ENCODE measurements at places on chromosomes 3 and 15. TPM values are rescaled to one million over a fixed set of nuclear protein-coding genes. Genes with fewer than 3 reads are reported as not detected.

CNTN4 gene
- total RNA-seq = not detected

FEZF2 gene
- total RNA-seq = not detected

APBA2 gene
- total RNA-seq = 30.1 TPM

SLC7A14 gene
- 2.4 TPM for total RNA-seq

TSPAN3 gene
- 261 TPM for total RNA-seq

BTLA gene
- not detected for total RNA-seq

IMPG2 gene
- 0.50 TPM for total RNA-seq

PCOLCE2 gene
- total RNA-seq = 1.3 TPM

KIF15 gene
- total RNA-seq = 21.1 TPM

UBA7 gene
- total RNA-seq = 20.9 TPM

POPDC2 gene
- 0.43 TPM for total RNA-seq

SEMA7A gene
- total RNA-seq = 0.53 TPM

ISLR gene
- total RNA-seq = 0.07 TPM

IL17RB gene
- total RNA-seq = 0.22 TPM

RAP2B gene
- total RNA-seq = 37.1 TPM

CMTM6 gene
- 127 TPM for total RNA-seq

CPNE9 gene
- not detected for total RNA-seq

ZIC1 gene
- total RNA-seq = not detected

COMMD2 gene
- total RNA-seq = 51.8 TPM

KNG1 gene
- total RNA-seq = not detected

REC114 gene
- not detected for total RNA-seq

PRRT3 gene
- total RNA-seq = 1.3 TPM

WDR72 gene
- not detected for total RNA-seq

EFCC1 gene
- 0.13 TPM for total RNA-seq

LRRN1 gene
- 0.07 TPM for total RNA-seq

SYNPR gene
- not detected for total RNA-seq

TP63 gene
- not detected for total RNA-seq

EPHB3 gene
- total RNA-seq = not detected

ILDR1 gene
- not detected for total RNA-seq

GRAMD2A gene
- 0.72 TPM for total RNA-seq

AAGAB gene
- total RNA-seq = 51.5 TPM

GPR176 gene
- total RNA-seq = 46.4 TPM

CTXN2 gene
- not detected for total RNA-seq

Measured in thoracic aorta endothelial cell (primary cell).